ENCODE measurements at places on chromosomes 6 and 20. TPM values are rescaled to one million over a fixed set of nuclear protein-coding genes. Genes with fewer than 3 reads are reported as not detected.

ZKSCAN4 gene
- polyA plus RNA-seq, result 8.3 TPM

BNIP5 gene
- polyA plus RNA-seq, result not detected

MATN4 gene
- polyA plus RNA-seq, result not detected

MYB gene
- polyA plus RNA-seq, result 2.9 TPM

FAM209A gene
- polyA plus RNA-seq, result not detected

DBNDD2 gene
- 18.4 TPM for polyA plus RNA-seq

KCNK15 gene
- polyA plus RNA-seq, result not detected

HLA-DPB1 gene
- 2.3 TPM for polyA plus RNA-seq
